Effector CD8-positive, alpha-beta T cell (primary cell): ENCODE measurements at places on chromosomes 7 and 10.

GRCh38 chr7:37601321-37601720 is 82.2 kb upstream of the GPR141 start:
- no peak for DNase-seq

DNA sequence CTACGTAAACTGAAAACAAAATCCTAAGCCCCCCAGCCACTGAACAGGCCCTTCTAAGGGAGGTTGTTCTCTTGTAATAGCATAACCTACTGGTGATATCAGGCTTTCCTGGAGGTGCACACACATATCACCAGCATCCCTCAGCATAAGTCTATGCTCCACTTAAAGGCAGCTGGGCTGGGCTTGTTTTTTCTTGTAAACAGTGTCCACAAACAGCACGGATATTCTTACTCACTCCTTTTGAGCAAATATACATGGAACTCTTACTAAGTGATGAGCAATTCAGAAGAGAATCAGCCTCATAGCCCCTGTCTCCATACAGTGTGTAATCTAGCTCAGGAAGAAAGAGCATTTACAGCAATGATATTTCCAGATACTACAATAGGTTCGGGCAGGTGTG is 2.4 kb downstream of the LRIT1 start:
- DNase-seq = no peak

GRCh38 chr7:112546723-112547513 is 66.1 kb downstream of the LSMEM1 start:
- DNase-seq = no peak

- no peak for DNase-seq
Measured at GRCh38 chr7:84188786-84189405, 5.7 kb downstream of the SEMA3A start.

DNA sequence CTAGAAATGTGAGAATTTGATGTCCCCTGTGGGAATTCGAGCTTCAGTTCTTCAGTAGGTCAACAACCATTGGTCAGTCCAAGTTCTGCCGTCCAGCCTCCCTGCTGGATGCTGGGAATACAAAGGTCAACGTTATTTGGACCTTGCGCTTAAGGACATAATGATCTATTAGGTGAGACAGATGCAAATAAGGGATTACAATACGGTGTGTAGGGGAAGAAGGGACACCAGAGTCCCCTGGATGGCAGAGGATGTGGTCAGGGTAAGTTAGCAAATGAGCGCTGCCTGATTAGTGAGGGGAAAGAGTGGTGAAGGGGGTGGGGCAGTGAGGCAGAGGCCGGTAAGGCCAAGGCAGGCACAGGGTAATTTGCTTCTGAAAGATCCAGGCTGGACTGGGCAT is 16.2 kb downstream of the CCNY start:
- no peak for DNase-seq

GRCh38 chr10:34104829-34105572 is 710.1 kb downstream of the PARD3 start:
- no peak for DNase-seq

DNA sequence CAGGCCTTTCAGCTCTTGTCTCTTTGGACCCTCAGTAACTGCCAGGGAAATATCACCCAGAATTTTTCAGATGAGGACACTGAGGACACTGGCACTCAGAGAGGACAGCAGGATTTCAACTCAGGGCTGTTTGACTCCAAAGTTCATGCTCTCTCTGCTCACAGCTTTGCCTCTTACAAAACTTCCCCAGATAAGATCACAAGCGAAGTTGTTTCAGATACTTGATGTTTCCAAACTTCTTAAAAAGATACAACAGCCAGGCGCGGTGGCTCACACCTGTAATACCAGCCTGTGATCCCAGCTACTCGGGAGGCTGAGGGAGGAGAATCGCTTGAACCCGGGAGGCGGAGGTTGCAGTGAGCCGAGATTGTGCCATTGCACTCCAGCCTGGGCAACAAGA is 32.4 kb upstream of the ZRANB1 start:
- DNase-seq = no peak

- no peak for DNase-seq
Measured at GRCh38 chr10:16816830-16817124, 447 bp downstream of the RSU1 start.

GRCh38 chr10:30742471-30742870 is 112.9 kb upstream of the LYZL2 start:
- no peak for DNase-seq

- DNase-seq = no peak
Measured at GRCh38 chr10:22343731-22344130, 1.6 kb upstream of the SPAG6 start.

- DNase-seq = no peak
Measured at GRCh38 chr7:138164804-138165203, 88.5 kb downstream of the AKR1D1 start.

- DNase-seq = no peak
Measured at GRCh38 chr10:126599949-126600682, 70.4 kb downstream of the C10orf90 start.

- no peak for DNase-seq
Measured at GRCh38 chr7:71633551-71634008, 501.6 kb downstream of the GALNT17 start.

DNA sequence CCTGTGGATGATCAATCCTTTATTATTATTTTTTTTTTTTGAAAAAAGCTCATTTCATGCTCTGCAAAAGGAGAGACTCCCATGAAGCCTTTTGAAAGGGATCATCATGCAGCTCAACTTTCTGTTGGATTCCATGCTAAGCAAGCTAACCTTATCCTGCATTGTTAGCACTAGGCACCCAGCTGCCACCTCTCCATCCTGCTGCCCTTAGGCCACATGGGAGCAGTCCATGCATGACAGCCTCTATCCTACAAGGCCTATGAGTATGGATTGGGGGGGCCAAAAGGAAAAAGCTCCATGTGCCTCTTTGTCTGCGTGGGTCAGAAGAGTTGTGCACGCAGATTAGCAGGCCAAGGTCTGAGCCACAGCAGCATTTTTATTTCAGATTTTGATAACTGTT is 19.2 kb downstream of the SMNDC1 start:
- no peak for DNase-seq

DNA sequence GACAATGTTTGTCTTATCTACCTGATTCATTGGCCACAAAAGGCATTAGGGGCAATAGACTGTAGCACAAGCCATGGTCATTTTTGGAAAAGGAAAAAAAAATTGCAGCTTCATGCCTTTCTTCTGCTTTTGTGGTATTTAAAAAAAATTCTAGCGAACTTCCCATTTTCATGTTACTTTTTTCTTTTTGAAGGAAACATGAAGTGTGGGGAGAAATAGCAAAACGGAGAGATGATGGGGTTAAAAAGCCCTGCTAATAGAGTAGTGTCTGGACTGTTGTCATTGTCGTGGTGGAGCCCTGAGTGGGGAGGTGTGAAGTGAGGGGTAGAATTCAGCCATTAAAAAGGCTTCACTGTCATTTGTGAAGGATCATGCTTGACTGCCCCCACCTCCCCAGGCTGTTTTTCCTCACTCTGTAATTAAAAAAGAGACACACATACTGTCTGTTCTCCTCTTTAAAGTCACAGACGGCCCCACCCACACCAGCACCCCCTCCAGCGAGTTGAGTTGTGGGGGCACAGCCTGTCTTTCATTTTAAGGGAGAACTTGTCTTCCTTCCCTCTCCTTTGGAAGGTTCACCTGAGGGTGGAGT is 272.4 kb downstream of the CREB5 start:
- DNase-seq = no peak

DNA sequence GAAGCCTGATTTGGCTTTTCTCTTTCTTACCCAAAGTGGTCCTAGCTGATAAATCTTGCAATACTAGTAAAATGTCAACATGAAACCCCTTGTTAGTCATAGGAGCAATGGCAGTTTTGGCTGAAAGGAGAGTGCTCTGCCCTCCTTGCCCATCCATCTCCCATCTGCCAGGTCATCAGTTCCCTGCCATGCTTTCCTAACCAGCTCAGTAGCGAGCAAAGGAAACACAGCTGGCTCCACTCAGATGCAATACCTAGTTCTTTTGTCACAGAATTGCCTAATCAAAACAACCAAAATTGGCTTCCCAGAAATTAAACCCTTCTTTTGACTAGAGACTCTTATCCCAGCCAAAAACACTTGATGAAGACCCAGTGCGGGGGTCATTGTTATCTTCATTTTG is 733.0 kb downstream of the CCSER2 start:
- DNase-seq = no peak

DNA sequence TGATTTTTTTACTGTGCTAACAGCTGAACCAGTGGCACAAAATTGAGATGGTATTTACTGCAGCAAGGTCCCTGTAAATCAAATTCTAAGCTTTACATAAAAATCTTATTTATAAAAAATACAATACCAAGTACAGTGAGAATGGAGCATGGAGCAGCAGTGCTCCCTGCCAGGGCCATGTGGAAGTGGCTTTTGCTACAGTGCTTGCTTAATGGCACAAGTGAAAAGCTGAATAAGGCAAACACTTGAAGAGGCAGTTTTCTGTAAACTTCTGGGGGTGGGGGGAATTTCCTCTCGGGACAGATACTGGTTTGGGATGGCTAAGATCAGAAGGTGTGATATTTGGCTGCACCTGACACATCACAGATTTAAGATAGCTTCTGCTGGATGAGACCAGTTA is 27.5 kb downstream of the AP3M1 start:
- no peak for DNase-seq

DNA sequence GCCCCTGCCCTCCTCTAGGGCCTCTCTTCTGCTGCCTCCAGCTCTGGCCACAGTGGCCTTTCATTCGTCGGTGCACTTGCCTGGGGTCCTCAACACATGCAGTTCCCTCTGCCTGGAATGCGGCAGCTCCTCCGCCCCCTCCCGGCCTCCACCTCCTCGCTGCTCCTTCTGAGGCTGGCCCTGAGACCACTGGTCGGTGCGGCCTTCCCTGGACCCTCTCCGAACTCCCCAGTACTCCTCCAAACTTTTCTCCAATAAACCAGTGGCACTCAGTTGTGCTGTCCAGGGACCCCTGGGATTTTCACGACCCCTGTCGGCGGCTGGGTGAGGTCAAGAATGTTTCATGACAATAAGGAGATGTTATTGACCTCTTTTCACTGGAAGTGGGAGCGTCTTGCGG is 53.5 kb downstream of the BMS1 start:
- no peak for DNase-seq

DNA sequence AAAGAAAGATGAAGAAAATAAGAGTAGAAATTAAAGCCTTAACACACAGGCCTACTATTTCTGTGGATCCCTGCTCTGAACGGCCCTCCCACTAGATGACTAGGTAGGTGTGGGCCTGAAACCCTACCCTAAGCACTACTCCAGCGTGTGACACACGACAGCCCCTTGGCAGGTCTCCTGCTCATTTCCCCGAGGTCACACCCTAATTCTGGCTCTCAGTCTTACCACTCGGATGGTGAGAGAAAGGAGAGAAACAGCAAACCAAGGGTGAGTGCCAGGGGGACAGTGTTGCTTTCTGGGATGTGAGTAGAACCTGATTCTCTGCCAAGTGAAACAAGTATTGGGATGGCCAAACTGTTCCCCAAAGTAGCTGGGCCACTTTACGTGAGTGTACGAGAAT is 12.1 kb downstream of the GALNTL5 start:
- DNase-seq = no peak

DNA sequence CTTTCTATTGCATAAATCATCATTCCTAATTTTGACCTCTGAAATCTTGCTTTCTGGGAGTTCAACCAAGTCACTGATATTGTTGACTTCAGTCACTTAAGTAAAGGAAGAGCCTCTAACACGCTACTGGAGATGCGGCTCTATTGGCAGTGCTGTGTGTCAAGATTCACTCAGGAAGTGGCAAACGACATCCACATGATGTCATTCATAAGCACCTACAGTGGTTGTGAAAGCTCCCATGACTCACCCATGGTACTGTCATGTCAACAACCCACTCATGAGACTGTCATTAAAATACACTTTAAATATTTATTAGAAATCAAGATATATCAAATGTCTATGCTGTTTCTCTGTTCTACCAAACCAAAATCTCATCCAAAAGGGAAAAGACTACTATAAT is 52.5 kb upstream of the LHFPL3 start:
- no peak for DNase-seq

GRCh38 chr7:43139137-43139536 is 26.7 kb downstream of the HECW1 start:
- DNase-seq = no peak

DNA sequence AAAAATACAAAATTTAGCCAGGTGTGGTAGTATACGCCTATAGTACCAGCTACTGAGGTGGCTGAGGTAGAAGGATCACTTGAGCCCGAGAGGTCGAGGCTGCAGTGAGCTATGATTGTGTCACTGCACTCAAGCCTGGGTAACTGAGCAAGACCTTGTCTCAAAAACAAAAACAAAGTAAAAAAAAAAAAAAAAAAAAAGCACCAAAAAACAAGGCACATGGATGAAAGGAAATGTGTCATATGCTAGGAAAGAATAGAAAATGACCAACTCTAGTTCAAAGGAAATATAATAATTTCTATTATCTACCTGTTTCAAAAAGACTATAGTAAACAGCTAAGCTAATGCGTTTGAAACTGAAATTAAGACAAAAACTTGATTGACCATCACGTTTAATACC is 33.8 kb downstream of the UBE2H start:
- no peak for DNase-seq

DNA sequence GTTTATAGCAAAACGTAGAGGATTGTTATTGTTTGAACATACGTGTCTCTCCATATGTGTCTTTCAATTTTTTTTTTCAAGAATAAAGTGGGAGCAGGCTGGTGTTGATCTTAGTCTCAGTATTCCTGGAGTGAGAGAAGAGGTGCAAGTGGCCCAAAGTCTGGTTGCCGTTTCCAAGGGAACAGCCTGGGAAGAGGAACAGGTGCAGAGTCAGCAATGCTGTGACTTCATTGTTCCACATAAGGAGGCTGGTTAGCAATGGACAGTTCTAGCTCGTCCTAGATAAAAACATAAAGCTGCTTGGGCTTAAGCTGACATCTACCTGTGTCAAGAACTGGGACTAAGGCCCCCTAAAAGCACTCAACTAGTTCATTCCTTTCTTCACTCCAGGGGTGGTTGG is 626.6 kb upstream of the TPK1 start:
- DNase-seq = no peak

GRCh38 chr7:4791101-4791737 is 15.8 kb downstream of the AP5Z1 start:
- DNase-seq = no peak

- no peak for DNase-seq
Measured at GRCh38 chr10:96448021-96448457, 65.7 kb downstream of the TLL2 start.

GRCh38 chr7:123673752-123674398 is 18.2 kb downstream of the LMOD2 start:
- no peak for DNase-seq

- no peak for DNase-seq
Measured at GRCh38 chr7:112143582-112143981, 62.6 kb downstream of the DOCK4 start.

- DNase-seq = no peak
Measured at GRCh38 chr7:140667476-140667875, 5.3 kb upstream of the ADCK2 start.
